ENCODE measurements at places on chromosomes 13 and 19.

- peak; percentile 12 for DNase-seq
Measured at GRCh38 chr19:56085571-56086275, 35.4 kb downstream of the ZNF787 start.

GRCh38 chr19:30420881-30421280 lies 48.7 kb downstream of the ZNF536 start:
- no peak for DNase-seq

DNA sequence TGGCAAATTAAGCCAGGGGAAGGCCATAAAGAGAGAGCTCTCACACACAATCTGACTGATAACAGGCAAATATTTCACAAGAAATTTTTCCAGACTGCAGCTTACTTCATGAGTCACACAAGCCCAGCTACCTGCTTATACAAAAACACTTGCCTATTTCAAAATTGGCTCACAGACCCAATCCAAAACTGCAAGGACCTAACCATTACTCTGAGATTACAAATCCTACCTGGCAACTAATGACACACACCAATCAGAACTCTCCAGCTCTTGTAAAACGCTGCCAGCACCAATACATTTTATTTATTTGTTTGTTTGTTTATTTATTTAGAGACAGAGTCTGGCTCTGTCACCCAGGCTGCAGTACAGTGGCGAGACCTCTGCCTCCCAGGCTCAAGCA lies 18.1 kb upstream of the ZFP82 start:
- no peak for DNase-seq

DNA sequence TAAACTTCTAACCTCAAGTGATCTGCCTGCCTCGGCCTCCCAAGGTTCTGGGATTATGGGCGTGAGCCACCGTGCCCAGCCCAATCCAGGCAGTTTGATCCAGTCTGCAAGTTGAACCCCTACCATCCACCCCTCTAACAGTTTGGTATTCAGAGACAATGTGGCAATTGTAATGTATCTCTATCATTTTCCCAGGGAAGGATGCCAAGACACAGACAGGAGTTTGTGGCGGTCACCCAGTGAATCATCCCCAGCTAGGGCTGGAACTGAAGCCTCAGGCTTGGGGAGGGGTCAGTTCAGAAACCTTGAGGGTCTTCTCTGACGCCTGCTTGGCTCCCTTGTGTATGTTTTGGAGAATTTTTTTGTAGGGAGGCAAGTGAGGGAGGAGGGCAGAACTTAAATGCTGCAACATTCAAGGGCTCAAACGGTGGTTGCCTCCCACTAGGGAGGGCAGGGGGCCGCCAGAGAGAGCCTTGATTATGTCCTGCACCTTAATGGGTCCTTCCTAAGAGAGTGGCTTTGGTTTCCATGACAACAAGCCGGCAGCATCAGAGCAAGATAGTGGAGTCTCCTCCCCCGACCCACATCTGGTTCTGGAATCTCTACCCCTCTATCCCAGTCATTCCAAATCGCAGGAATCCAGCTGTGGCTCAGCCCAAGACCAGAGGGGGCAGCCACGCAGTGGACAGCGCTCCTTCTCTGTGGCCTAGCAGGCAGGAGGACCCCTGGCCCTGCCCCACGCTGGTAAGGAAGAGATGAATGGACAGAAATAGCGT lies 14.9 kb upstream of the FEM1A start:
- DNase-seq: no peak

DNA sequence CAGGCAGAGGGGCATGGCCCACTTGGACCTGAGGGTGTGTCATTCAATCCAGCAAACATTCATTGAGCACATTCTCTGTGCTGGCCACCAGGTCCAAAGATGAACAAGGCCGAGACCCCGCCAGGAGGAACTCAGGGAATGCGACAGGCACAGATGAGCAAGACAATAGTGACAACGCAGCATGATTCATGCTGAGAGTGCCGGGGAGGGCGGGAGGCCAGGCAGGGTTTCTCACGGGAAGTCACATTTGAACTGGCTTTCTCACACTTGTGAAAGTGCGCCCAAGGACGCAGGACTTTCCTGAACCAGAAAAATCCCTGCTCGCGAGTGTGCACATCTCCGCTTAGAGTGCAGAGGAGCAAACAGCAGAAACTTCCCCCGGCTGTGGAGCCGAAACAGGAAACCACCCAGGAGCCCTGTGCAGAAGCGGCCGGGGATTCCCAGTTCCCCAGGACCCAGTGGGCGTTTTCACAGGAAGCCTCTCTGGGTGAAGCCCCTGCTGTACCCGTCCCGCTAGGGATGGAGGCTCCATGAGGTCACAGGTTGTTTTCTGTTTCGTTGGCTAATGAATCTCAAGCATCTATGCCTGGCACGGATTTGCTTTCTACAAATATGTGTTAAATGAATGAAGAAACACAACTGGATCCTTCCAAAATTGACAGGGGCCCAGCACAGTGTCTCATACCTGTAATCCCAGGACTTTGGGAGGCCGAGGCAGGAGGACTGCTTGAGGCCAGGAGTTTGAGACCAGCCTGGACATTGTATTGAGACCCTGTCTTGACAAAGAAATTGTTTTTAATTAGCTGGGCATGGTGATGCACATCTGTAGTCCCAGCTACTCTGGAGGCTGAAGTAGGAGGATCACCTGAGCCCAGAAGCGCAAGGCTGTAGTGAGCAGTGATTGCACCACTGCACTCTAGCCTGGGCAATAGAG lies 68.4 kb upstream of the TM9SF2 start:
- peak; percentile 99 for DNase-seq

DNA sequence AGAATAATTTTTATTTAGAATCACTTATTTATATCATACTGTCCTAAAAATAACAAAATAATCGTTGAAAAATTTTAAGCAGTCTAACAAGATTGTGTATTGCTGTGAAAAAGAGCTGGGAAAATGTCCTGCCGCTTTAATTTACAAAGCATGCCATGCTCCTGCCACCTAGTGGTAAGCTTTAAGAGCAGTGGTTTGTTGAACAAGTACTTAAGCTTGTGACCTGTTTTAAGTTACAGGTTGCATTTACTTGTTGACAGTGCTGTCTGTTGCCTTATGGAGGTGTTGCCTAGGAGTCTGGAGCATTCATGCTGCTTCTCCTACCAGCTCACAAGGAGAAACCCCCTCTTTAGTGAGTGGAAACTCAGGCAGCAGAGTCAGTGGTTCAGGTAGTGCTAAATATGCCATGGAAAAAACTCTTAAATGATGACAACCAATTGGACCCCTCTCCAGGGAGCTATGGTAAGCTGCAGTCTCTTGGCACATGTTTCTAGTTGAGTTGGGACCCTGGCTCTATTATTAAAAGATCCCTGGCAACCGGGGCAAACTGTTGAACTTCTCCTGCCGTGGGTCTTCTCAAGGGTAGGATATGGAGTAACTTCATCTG lies 68.4 kb downstream of the SPATA13 start:
- DNase-seq: peak; percentile 66

GRCh38 chr19:30161770-30162169 lies 210.4 kb upstream of the ZNF536 start:
- no peak for DNase-seq

DNA sequence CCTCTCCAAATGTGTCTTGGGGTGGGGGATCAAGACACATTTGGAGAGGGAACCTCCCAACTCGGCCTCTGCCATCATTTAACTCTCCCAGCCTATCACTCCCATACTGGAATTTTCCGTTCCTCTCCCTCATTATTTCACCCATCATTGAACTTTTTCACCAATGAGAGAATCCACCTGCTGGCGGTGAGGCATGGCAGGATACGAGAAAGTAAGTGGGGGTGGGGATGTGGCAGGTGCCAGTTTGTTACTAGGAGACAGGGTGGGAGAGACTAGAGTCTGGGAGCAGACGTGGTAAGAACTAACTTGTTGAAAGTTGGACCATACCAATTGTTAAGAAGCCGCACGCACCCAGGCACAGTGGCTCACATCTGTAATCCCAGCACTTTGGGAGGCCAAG lies 6.9 kb downstream of the GIPR start:
- DNase-seq: no peak

All from inflammatory macrophage treated with lipopolysaccharide for 4 hours (primary cell).